CD4-positive, alpha-beta T cell treated with Interleukin-6 at 100 ng/mL for 8 hours (primary cell): ENCODE measurements at places on chromosomes 7 and 10.

DNA sequence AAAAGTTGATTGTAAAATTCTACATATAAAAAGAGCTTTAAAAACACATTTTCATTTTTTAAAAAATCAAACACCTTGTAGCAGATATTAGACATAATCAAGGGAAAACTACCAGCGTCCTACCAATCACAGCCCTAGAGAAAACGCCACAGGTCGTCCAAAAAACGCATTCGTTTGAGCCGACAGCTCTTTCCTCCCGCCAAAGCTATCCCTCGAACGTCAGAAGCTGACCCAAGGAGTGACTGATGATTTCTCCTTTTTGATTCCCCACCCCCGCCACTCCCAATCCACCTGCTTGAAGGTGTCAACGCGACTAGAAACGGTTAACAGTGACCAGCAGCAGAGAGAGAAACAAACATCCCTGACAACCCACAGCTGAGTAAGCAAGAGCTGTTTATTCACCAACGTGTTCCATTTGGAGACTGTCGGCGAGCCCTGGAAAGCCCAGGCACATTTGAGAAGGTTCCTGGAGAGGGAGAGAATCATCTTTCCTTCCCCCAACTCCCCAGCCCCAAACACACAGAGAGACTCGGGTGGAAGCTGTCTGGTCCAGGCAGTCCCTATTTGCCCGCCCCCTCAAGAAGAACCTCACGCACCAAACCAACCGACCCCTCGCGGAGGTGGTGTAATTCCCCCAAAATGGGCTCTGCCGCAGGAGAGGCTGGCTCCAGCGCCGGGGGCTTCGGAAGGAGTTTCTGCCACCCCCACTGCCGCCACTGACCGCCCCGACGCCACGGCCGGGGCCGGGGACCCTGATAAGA, 622 bp downstream of the CPEB3 start:
- peak; percentile 15 for DNase-seq

DNA sequence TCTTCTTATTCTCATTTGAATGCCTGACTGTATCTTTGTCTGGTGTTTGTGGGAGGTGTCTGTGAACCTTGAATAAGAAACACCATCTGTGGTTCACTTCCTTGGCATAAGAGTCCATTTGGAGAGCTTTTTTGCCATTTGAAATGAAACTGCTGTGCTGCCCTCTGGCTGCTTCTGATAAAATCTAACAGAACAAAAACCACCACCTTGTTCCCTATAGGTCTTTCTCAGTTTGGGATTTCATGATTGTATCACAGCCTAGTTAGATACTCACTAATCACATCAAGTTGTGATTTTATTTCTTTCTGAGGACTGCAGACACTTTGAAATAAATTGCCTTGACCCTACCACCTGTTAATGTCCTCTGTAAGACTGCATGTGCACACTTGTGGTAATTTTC, 102.7 kb upstream of the FAM13C start:
- no peak for DNase-seq

DNA sequence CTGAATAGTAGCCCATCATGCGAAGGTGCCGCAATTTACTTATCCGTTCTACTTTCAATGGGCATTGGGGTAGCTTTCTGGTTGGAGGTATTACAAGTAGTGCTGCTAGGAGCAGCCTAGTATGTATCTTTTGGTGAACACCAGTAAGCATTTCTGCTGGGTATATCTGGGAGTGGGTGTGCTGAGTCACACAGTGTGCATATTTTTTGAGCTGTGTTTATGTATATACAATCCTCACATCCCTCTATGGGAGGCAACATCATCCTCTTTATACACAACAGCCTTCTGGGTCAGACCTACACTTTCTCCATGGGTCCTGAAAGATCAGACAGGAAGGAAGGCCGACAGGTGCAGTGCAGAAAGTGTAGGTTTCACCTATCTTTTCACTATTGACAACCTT, 36.3 kb downstream of the PYROXD2 start:
- no peak for DNase-seq

DNA sequence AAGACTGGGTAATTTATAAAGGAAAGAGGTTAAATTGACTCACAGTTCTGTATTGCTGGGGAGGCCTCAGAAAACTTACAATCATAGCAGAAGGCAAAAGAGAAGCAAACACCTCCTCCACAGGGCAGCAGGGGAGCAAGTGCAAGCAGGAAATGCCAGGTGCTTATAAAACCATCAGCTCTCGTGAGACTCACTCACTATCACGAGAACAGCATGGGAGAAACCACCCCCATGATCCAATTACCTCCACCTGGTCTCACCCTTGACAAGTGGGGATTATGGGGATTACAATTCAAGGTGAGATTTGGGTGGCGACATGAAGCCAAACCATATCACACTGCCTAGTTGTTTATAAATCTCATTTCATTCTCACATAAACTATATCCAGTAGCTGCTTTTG, 28.0 kb upstream of the CPN1 start:
- DNase-seq = no peak

DNA sequence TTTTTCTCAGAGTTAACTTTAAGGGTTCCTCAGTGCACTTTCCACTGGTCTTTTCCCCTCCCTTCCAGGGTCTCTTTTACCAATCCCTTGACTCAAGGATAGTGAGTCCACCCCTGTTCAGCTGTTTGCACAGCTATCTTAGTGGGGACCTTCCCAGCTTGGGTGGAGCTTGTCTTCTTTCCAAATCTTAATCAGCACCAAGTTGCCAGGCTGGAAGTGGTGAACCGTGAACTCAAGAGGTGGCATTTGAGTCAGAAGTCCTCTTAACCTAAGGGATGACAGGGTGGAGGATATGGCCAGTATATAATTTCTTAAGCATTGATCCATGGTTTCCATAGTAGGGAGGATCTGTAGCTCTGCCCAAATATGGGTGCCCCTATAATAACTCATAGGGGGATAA, 25.0 kb downstream of the MAPK8 start:
- DNase-seq = no peak

DNA sequence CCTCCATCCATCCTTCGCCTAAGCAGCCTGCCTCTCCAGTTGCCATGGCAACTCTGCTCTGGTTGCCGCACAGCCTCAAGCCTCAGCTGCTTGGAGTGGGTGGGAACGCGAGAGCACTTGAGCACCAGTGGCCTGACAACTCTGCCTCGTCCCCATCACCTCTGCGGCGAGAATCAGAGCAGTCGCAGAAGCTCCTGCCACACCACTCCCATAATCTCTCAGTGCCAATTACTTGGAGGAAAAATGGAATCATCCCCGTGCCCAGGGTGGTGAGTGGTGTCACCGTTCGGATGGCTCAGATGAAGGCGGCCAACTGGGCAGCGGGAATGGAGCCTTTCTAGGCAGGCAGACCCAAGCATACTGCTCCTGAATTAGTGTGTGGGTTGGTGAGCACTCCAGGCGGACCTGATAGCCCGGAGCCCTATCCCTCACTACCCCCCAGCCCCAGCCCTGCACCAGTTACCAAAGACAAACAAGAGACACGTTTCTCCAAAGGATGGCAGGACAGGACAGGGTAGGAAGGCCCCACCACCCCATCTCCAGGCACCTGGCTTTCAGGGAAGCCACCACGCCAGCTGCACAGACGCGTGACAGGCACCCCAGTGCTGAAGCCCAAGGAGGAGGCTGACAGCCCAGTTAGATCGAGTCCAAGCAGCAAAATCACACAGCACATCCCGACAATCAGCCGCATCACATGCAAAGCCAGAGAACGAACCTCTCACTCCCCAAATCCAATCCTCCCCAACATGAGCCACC, 335.4 kb downstream of the PTPRN2 start:
- no peak for DNase-seq
